ENCODE measurements at places on chromosomes 1 and 21. TPM values are rescaled to one million over a fixed set of nuclear protein-coding genes. Genes with fewer than 3 reads are reported as not detected.

Gene RAB3B
- total RNA-seq = 0.08 TPM

Gene IL22RA1
- not detected for total RNA-seq

- DNase-seq = no peak
These were observed 31.9 kb downstream of the ZMYM1 start for GRCh38 chr1:35111106-35111505.

GRCh38 chr1:205422993-205423642 lies 1.3 kb upstream of the LEMD1 start:
- DNase-seq = no peak

- no peak for DNase-seq
These were observed 12.1 kb downstream of the PEAR1 start for GRCh38 chr1:156905651-156906050.

- DNase-seq = no peak
These were observed 403.1 kb downstream of the RRAGC start for GRCh38 chr1:38456531-38456876.

Gene CNKSR1
- 1.4 TPM for total RNA-seq

DNA sequence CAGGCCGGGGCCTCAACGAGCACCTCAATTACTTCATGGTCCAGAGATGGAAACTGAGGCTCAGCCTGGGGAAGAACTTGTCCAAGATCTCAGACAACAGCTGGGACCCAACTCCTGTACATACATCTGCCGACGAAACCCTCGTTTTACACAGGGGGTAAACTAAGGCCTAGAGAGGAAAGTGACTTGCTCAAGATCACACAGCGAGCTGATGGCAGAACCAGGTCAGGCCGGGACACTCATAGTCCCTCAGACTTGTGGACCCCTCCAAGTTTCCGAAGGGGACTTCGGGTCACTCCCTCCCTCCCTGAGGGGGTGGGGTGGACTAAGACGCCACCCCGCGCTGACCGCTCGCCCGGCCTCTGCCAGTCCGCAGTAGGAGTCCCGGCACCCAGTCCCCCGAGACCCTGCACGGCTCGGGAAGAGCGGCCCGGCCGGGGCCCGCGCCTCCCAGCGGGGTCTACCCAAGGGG lies 430 bp downstream of the WASF2 start:
- peak; percentile 45 for DNase-seq

DNA sequence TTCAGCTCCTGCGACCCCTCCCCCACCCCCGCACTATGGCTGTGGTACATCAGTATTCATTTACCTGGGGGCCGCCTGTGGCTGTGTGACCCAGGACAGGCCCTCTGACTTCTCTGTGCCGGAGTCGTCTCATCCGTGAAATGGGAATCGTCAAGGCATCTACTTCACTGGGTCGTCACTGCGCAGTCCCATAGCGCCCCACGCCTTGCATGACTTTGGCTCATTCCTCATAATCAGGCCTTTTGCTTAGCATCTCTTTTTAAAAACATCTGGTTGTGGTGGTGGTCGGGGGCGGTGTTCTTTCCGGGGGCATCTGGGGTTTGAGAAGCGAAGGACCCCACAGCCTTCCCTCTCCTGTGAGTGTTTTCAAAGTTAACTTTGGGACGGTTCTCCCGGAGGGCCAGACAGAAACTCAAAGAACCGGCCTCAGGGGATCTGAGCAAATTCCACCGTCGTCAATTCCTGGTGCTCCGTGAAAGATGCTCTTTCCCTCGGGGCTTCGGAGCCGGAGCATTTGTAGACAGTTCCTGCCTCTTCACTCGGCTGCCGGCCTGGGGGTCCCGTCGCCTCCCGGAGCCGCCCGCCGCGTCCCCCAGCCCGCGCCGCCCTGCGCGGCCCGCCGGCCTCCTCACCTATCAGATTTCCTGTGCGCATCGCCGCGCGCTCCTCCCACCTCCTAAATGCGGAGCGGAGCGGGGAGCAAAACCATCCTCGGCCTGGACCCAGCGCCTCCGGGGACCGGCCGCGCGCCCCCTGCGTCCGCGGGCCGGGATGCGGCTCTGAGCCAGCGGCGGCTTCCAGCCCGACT lies at the start of gene B3GALT5:
Gene B3GALT5 (plus strand): TSS at position 708 of the 808 bp plus-strand sequence. CDS start 47,620 bp downstream, outside the sequence.
- no peak for DNase-seq

DNA sequence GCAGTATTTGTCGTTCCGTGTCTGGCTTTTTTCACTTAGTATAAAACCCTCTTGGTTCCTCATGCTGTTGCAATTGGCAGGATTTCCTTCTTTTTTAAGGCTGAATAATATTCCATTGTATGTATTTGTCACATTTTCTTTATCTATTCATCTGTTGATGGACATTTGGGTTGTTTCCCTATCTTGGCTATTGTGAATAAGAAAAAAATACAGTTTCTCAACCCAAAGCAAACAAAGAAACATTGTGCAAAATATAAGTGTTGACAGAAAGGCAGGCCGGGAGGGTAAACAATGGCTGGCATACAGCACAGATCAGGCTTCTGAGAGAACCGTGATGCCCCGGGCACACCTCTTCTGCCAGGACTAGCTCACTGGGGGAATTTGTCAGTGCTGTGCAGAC lies 26.9 kb downstream of the NENF start:
- DNase-seq = no peak

- no peak for DNase-seq
These were observed 17.2 kb downstream of the PDZK1 start for GRCh38 chr1:145689922-145690321.

Gene LCE1A
- not detected for total RNA-seq

GRCh38 chr1:26938659-26939025 lies 17.1 kb downstream of the NUDC start:
- DNase-seq = no peak

Data from activated CD8-positive, alpha-beta T cell treated with anti-CD3 and anti-CD28 coated beads, Interleukin-2, amount 10 ng/mL, durations not matched to agents 7 days and 5 days (primary cell).